ENCODE measurements at places on chromosomes 5 and 9.

- no peak for DNase-seq
Measured at GRCh38 chr5:91187032-91187431, 196.1 kb downstream of the ARRDC3 start.

GRCh38 chr9:86637515-86637914 lies 283.3 kb upstream of the TUT7 start:
- no peak for DNase-seq

- no peak for DNase-seq
Measured at GRCh38 chr5:74155501-74155900, 485.0 kb downstream of the ENC1 start.

DNA sequence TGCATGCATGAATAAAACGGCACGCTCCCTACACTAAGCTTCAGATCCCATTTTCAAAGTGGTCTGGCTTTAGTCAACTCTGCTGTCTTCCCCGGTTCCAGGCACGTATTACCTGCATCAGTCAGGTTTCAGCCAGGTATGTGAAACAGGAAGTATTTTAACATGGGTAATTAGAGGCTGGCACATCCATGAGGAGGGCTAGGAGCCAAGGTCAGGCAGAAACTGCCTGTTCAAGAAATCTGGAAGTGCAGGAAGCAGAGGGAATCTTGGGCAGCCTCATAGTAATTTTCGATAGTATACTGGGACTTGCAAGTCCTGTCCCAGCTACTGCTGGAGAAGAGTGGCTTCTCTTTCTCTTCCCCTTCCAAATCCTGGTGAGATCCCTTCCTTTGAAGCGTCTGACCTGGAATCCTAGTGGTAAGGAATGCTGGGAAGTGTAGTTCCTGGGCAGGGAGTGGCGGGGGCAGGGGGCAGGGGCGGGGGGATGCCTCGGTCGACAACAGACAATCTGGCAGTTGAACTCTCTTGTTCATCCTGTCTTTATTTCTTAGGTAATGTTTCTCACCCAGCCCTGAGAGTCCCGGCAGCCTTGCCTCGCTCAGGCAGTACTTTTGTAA lies 403.1 kb downstream of the TLE4 start:
- no peak for DNase-seq

- DNase-seq = no peak
Measured at GRCh38 chr5:26791021-26791420, 247.4 kb downstream of the CDH9 start.

DNA sequence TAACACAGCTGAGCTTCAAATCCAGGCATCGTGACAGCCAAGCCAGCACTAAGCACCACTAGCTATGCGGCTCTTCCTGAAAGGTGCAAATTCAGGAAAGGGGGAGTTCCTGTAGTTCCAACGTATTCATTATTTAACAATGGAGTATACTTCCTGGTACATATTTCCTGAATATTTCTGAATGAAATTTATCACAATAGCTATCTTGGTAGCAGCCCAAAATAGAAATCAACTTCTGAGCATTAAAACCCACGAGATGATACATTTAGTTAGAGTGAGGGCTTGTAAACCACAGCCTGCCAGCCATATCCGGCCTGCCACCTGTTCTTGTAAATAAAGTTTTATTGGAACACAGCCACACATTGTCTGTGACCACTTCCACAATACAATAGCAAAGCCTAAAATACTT lies 109.7 kb upstream of the RETREG1 start:
- no peak for DNase-seq

GRCh38 chr5:140311011-140311467 lies 8.1 kb upstream of the PFDN1 start:
- DNase-seq = no peak

DNA sequence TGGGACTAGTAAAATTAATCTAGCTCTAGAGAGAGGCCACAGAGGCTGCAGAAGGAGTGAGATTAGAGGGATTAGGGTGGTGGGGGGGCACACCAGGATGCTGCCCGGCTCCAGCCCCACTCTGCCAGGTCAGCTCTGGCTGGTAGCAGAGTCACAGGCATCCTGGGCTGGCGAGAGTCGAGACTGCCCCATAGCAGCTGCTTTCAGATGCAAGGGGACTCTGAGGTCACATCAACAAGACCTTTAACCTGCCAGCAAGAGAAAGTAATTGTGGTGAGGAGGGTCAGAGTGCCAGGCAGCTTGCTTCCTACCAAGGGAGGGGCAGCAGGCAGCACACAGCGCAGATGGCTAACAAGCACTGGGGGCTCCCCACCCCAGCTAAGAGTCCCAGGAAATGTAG lies 7.5 kb downstream of the EPB41L4B start:
- DNase-seq = no peak

GRCh38 chr9:79955300-79955699 lies 383.5 kb downstream of the TLE4 start:
- DNase-seq = no peak

DNA sequence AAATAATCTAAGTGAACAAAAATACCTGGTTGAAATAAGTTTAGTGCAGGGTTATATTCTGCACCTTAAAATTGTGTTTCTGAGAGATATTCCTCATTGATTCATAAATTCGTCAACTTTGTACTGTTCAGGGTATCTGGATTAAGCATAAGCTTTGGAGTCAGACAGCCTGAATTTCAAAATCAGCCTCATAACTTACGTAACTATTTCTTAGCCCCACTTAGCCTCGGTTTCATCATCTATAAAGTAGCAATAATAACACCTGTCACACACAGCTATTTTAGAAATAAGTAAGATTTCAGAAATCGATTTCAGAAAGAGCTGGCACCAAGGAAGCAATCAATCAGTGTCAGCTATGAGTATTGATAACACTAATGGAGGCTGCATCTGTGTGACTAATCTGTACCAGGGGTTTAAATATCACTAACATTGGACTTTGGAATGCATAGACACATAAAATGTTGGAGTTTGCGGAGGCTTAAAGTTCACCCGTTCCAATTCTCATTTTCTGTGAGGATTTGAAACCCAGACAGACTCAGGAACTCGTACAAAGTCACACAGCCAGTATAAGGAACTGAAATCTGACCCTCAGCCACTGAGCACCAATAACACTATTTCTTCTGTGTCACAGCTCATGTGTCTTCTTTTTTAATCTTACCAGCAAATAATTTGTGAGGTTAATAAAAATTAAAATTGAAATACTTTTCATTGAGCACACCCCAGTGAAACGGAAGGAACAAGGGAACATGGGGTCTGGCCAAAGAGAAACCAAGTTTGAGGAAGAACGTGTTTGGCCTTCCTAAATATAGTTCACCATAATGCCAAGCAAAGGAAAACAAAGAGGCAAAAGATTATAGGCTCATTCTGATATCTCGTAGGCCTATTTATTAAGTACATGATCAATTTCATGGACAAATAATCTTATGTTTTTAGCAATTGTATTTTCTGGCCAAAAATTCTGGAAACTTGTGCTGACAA lies 194.4 kb upstream of the PTGER4 start:
- no peak for DNase-seq

DNA sequence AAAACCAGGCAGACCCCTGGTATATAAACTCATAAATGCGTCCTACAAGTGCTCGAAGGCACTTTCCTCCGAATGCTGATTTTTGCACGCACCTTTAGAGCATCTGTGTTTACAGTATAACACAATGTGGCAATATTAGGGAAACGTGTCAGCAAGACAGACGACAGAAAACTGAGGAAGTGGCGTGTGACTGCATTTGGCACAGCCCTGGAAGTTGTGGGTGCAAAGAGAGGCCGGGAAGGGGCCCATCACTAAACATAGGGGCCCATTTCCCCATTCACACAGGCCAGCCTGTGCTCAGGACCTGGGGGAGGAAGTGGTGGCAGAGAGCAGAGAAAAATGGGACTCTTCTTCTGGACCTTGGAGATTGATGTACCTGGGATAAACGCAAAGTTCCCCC lies 48.2 kb downstream of the RASGEF1C start:
- DNase-seq = peak; percentile 6

GRCh38 chr9:136330406-136330990 lies 3.2 kb downstream of the GPSM1 start:
- no peak for DNase-seq

DNA sequence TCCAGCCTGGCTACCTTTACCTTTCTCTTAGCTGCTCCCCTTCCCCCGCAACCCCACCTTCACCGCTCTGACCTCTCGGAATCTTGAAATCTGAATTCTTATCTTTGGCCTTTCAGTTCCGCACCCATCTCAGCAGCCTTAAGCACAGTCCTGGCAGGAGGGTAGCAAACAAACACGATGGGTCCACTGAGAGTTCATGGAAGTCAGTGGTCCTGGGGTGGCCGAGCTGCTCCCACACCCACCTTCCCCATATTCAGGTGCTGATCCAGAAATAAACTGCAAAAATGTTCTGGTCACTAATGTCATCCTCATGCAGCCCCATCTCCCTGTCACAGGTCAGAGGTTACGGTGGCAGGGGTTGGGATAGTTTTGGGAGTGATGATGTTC lies 59.6 kb upstream of the TBC1D2 start:
- no peak for DNase-seq

GRCh38 chr9:136508729-136509500 lies 26.1 kb upstream of the SEC16A start:
- no peak for DNase-seq

DNA sequence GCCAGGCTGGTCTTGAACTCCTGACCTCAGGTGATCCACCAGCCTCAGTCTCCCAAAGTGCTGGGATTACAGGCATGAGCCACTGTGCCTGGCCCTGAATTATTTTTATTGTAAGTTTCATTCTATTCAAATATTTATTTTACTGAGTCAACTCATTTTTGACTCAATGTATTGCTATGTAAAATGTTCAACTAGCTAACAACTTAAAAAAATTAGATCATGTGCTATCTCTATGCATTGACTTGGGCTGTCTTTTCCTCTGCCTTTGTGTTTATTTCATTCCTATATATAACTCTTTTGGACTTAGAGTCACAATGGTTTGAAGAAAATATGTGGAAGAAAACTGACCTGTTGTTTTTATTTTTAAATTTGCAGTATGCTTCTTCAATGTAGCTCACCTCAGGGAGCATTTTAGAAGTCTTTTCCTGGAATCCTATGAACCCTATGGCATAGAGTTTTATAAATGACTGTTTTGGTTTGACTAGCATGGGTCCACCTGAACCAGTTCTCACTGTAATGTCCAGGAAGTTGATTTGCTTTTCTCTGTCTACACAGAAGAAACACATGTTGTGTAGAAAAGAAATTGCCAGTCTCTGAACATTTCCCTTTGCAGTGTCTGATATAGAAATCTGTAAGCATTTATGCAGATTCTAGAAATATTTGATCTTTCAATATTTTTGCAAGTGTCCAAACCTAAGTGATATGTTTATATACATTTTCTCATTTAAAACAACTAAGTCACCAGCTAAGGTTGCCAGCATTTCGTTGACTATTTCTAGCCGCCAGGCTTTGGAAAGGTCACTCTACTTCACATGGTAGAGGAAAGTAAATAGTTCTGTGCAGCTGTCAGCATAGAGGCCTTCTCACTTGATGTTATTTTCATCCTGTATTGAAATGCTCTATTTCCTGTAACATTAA lies 138.8 kb downstream of the PCSK1 start:
- no peak for DNase-seq

DNA sequence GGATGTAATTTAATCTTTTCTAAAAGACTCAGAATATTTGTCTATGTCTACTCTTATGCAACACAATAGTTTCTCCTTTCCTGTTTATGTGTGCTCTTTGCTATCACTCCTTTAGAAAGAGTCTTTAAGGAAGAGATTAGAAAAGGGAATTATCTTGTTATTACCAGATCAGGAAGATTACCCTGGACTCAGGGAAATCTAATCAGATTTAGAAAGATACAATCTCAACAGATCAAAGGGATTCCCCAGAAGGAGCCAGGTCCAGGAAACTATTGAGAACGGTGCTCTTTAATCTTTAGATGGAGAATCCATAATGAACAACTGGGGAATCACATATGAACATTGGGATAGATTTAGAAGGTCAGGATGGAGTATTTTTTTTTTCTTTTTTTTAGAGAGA lies 32.4 kb upstream of the ZFR start:
- no peak for DNase-seq

DNA sequence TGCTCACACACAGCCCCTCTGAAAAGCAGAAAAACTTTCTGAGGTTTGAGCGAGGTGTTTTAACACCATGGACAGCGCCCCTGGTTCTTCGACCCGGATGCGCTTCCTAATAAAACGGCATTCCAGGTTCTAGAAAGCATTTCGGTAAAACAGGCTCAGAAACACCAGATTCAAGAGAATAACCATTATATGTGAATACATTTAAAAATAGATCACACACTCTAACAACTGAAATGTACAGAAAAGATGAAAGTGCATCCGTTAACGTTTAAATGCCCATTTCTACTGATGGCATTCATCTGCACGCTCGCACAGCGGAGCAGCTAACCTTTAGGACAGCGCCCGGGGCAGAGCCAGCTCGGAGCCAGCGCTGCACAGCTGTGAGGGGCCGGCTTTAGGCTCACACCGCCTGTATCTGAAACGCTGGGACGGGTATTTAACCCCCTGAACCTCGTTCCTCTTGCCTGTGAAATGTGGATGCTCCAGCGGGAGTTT lies 26.3 kb upstream of the TENT4A start:
- DNase-seq = no peak

GRCh38 chr5:53262348-53262970 lies 152.9 kb upstream of the MOCS2 start:
- DNase-seq = no peak

- no peak for DNase-seq
Measured at GRCh38 chr9:84671586-84672521, 2.3 kb downstream of the NTRK2 start.

DNA sequence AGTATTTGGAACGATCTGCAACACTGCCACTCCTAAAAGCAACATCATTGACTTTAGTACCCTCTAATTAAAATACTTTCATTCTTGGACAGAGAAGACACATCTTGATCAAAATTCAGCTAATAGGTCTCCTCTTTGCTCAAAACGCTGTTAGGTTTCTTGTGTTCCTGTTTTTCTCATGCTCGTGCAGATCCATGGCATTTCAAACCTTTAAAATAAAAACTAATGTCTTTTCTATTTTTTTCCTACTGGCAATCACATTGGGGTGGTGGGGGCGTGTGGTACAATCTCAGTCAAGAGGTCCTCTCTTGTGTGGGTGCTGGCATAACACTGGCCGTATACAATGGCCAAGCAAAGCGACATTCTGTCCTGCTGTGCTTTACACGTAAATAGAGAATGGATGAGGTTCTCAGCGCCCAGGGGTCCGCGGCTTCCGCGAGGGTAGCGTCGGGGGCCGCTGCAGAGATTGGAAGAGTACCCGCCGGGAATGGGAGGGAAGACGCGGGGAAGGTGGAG lies 315 bp upstream of the GPR150 start:
- DNase-seq = no peak

- DNase-seq = no peak
Measured at GRCh38 chr5:19534751-19535150, 453.2 kb downstream of the CDH18 start.

- DNase-seq = no peak
Measured at GRCh38 chr5:145495741-145496140, 339.4 kb downstream of the PRELID2 start.
